ENCODE measurements at places on chromosomes 5 and 9.

DNA sequence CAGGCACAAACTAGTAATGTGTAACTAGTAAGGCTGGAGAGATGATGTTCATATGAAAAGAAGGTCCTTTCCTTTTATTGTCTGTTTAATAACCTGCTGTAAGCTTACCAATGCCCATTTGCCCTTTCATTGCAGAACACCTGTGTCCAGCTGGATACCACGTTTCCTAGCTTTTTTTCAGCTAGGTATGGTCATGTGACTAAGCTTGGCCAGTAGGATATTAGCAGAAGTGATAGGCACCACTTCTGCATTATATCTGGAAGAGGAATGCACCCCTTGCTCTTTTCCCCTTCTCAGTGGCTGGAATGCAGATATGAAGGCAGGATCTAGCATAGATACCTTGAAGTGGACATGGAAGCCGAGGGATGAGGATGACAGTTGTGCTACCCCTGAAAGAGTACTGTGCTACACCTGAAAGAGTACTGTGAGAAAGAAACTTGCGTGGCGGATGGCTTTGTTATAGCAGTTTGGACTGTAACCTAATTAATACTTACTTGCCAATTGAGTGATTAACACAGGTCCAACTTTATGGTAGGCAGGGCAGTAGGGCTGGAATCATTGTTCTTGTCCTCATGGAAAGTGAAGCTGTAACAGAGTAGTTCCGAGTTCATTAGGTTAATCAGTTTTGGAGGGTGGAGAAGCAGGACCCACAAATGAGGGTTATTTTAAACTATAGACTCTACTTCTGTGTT is 6.8 kb downstream of the SMIM32 start:
- no peak for DNase-seq

DNA sequence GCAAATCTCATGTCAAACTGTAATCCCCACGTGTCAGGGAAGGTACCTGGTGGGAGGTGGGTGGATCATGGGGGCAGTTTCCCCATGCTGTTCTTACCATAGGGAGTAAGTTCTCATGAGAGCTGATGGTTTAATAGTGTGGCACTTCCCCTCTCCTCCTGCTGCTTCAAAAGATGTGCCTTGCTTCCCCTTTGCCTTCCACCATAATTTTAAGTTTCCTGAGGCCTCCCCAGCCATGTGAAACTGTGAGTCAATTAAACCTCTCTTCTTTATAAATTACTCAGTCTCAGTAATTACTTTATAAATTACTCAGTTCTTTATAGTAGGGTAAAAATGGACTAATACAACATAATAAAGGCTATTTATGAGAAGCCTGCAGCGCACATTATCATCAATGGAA is 7.1 kb upstream of the CNTRL start:
- DNase-seq = no peak

DNA sequence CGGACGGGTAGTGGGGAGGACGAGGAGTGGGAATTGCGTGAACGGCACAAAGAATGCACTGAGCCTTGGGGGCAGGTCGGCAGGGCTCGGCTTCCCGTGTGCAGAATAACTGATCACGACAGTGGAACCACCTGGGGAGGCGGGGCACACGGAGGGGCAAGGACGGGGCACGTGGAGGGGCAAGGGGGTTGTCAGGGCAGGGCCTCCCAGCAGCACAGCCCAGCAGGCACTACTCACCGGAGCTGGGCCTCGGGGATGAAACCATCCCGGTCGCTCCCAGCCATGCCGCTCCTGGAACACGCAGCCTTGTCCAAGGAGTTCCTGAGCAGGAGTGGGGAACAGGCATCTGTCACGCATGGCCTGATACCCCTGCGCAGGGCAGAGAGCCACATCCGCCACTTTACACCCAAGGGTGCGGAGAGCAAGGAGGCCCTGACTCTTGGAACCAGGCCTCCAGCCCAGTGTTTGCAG is 33.4 kb downstream of the SARDH start:
- DNase-seq = no peak

- DNase-seq = no peak
These were observed 77.4 kb downstream of the NR2F1-AS1 start for GRCh38 chr5:93503598-93504067.

- DNase-seq = no peak
These were observed 1032.7 kb downstream of the NR2F1-AS1 start for GRCh38 chr5:92548346-92548745.

DNA sequence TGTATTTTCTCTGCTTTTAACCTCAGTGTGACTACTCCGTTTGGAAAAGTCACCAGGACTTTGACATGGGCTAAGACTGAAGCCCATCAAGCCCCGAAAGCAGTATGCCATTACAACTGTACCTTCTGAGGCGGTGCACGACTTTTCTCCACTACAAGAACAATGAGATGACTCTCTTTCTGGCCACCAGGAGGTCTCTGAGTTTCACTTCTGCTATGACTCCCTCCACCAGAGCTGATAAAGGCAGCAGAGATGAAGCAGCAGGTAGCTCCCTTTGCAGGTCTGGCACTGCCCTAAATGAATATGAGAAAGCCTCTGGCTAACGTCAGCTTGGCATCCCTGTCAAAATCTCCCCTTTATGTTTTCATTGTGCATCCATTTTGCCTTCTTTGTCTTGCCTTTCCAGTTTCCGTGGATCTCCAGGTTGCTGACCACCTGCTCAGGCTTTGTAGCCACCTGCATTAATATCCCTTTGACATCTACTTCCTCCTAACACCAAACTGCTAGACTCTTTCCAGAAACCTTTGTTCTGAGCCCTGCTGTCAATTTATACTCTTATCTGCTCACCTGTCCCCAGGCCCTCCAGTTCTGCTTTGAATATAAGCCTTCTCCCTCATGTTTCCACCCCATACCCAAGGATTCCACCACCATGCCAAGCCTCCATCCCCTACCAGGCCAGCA is 221.7 kb downstream of the ZNF608 start:
- DNase-seq = no peak

DNA sequence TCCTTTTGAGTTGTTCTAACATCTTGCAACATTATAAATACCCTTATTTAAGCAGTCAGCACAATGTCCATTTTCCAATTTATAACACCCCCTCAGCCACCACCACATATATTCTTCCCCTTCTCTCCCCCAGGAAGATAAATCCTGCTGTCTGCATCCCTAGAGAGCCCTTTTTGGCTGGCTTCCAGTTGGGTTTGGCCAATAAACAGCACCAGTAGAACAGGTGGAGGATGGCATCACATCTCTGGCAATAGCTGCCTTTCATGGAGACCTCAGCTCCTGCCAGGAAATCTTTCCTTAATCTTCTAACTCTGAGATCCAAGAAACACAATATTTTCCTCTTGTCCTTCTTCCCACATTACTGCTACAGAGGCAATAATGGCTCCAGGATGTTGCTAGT is 53.7 kb downstream of the TRIM36 start:
- DNase-seq = no peak

DNA sequence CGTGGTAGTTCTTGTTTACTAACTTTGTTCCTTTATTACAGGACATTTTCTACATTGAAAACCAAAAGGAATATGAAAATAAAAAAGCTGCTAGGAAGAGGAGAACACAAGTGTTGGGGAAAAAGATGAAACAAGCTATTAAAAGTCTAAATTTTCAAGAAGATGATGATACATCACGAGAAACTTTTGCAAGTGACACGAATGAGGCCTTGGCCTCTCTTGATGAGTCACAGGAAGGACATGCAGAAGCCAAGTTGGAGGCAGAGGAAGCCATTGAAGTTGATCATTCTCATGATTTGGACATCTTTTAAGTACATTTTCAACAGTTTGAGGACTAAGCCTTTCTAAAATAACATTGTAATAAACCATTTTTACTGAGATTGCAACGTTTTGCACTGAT is 23.8 kb downstream of the PHAX start:
- DNase-seq = no peak

GRCh38 chr5:142293486-142293885 is 31.3 kb downstream of the SPRY4 start:
- DNase-seq = no peak

- DNase-seq = no peak
These were observed 202.6 kb downstream of the SEMA5A start for GRCh38 chr5:9343146-9343850.

DNA sequence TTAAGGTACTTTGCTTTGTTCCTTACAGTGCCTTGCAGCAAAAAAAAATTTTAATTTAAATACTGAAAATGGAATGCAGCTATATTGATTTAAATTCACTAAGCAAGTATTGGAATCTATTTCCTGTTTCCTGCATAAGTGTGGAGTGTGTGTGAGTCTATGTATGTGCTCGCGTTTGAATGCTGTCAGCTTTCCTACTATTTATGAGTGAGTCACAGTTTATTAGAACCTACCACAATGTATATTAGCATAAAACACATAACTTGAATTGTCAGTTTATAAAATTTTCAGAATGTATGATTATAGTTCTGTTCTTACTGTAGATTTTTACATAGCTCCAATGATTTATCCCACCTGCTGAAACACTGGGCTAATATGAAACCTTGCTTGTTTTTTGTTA is 302.1 kb downstream of the NR2F1-AS1 start:
- no peak for DNase-seq

DNA sequence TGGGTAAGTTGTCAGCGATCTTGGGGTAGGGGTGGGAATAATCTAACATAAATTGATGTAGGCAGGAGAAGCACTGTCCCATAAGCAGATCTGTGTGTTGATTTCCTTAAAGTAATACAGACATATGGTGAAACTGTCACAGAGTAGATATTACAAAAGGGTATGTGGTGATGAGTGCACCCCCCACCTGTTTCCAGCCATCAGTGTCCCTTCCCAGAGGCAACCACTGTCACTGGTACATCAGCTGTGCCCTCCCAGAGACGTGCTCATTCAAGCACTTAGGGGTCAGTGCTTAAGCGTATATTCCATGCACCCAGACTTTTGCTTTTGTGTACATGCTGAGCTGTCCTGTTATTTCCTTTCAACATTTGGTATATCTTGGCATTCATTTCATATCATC is 94.3 kb upstream of the PITX1 start:
- DNase-seq = no peak

GRCh38 chr9:89766991-89767390 is 162.2 kb downstream of the GADD45G start:
- DNase-seq = no peak

GRCh38 chr9:113640418-113640817 is 176.9 kb downstream of the RGS3 start:
- DNase-seq = no peak

All from activated CD4-positive, alpha-beta T cell treated with anti-CD3 and anti-CD28 coated beads, Interleukin-2, amount 10 ng/mL, durations not matched to agents 7 days and 5 days (primary cell).